Thyroid gland (tissue), 4 donors: ENCODE measurements at places on chromosomes 5 and 9. TPM values are rescaled to one million over a fixed set of nuclear protein-coding genes. Genes with fewer than 3 reads are reported as not detected.

Gene JAKMIP2
- 0.49 TPM for total RNA-seq

Gene DNAI1
- total RNA-seq = 0.89 TPM

Gene SMIM32
- total RNA-seq = not detected

DNA sequence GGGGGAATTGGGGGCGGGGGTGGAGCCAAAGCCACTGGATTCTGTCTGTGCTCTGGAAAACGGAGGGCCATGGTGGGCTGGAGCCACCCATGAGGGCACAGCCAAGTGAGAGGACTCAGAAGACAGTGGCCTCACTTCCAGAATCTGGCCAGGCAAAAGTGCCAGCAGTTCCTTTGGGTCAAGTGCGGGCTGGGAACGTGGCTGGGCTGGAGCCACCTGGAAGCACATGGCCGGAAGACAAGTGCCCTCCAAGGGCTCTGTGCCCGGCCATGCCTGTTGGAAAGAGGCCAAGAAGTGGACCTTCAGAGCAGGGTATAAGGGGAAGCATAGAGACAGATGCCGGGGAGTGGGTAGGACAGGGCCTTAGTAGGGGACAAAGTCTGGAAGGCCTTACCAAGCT is 11.7 kb upstream of the SH3PXD2B start:
- H3K4me3 ChIP-seq = no peak overlapping the region
- H3K27ac ChIP-seq = no peak overlapping the region
- H3K36me3 ChIP-seq = no peaks in the 10 kb centered on the region
- peaks cover 19% of the 10 kb centered on the region for H3K4me1 ChIP-seq

Gene SLC6A7
- total RNA-seq = not detected

Gene TMC1
- not detected for total RNA-seq
